ENCODE measurements at places on chromosomes 7 and 10.

DNA sequence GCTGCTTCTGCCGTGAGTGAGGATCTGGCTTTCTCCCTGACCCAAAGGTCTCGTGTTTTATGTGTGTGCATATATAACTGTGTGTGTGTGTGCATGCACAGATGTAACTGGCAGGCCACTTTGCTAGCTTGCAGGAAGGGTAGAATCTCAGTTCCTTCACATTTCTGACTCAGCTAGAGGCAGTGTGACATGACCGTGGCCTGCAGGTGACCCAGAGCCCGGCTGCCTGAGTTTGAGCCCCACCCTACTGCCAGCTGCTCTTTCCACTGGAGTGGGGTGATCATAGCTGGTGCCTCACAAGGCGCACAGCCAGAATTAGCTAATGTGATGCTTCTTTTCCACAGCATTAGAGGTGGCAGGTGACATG is 9.3 kb upstream of the MYL7 start:
- DNase-seq: peak; percentile 96

DNA sequence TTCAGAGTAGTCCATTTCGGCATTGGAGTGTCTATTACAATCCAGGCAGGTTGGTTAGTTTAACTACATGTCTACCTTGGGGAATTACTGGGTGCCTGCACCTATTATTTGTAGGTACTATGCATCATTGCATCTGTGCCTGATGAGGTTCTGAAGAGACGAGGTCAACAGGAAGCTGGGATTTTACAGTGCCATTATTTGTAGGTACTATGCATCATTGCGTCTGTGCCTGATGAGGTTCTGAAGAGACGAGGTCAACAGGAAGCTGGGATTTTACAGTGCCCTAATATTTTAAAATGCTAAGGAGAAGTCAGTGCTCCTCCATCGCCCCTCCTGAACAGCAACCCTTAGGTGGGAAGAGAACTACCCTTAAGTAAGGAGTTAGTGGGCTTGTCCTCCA is 41.7 kb downstream of the NPY start:
- no peak for DNase-seq

DNA sequence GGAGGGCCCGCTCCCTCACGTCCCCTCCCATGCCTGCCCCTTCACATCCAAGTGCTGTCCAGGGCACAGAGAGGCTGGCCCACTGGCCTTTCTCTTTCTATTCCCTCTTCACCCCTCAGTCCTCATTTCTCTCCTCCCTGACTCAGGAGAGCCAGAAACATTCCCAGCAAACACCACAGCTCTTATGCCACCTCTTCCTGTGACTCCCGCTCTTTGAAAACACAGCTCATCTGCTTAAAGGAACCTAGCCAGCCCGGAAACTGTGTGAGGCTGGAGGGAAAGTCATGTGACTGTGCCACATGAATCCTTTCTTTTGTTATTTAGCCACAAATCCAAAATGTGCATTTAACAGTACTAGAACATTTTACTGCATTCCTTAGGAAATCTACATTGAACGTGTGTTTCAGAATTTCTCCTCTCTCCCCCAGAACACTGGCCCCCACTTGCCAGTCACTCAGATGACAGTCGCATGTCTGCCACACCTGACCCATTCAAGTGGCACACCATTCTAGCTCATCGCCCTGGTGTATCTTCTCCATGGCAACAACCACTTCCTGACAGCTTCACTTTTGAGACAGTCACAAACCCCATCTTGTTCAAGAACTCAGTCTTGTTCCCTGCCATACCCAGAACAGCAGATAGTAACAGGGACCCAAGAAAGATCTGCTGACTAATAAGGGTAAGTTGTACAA is 42.8 kb downstream of the GRB10 start:
- DNase-seq: no peak

- no peak for DNase-seq
These were observed 14.5 kb upstream of the ZNF273 start for GRCh38 chr7:64888561-64888900.

GRCh38 chr10:85916994-85917573 is 449.5 kb downstream of the GRID1 start:
- DNase-seq: no peak

DNA sequence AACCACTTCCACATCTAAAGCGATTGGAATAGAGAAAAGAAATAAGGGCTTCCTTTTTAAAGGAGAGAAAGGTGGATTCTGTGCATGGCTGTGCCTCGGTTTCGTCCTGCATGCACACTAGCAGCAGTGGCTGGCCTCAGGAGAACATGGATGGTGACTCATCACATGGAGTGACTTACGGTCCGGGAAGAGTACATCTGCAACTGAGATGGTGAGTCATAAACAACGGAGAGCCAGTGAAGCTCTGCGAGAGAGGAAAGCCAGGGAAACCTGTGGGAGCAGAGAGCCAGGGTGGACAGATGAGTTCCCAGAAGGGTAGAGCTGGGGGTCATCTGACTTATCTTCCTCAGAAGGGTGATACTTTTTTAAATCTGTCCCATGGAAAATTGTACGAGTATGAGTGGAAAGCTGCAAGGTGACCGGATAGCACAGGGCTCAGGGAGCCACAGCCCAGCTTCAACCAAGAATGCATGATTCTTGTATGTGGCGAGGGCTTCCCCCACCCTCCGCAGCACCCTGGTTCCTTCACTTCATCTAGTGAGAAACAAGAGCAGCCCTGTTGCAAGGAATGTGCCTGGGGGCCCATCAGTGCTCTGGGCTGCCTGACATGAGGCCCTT is 259.1 kb downstream of the KLF6 start:
- no peak for DNase-seq

DNA sequence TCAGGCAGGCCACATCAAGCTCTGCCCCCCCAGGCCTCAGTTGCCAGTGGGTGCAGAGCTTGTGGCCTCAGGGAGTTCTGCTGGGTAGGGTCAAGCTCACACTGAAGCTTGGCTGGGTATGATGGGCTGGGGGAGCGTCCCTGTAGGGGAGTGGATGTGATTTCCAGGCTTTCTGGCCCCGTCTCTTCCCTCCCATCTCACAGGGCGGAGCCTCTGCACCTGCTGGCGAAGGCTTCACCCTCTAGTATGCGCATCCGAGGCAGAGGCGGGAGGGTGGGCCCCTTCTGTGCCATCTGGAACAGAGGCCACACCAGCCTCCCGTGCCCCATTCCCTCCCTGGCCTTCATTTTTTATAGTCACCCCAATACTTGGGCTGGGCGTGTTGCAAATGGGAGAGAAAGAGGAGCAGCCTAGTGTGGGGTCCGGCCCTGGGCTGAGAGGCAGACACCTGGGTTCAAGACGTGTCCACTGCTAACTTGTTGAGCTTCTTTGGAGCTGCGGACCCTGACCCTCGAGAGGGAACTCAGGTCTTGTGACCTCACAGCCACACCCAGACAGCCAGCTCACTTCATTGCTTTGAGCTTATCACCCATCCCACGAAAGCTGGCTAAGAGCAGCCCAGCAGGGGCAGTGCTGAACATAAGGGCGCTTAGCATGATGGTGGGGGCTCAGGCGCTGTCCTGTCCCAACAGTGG is 2.3 kb downstream of the AQP1 start:
- DNase-seq: no peak

GRCh38 chr7:139782932-139783331 is 5.1 kb upstream of the HIPK2 start:
- no peak for DNase-seq

DNA sequence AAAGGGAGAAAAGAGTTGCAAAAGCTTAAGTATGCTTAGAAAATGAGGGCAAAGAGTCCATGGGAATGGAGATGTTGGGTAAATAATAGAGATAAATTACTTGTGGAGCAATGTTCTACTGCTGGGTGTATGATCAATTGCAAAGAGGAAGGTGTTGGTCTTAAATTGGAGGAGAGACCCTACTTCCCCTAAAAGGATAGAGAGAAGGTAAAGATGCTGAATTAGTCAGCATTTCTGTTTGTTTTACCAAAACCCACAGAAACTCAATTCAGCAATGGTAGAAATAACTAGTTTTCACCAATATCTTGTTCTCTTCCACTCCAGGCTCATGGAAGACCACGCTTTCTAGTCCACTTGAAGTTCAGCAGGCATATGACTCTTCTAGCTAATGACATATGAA is 32.1 kb downstream of the ASB4 start:
- DNase-seq: no peak

DNA sequence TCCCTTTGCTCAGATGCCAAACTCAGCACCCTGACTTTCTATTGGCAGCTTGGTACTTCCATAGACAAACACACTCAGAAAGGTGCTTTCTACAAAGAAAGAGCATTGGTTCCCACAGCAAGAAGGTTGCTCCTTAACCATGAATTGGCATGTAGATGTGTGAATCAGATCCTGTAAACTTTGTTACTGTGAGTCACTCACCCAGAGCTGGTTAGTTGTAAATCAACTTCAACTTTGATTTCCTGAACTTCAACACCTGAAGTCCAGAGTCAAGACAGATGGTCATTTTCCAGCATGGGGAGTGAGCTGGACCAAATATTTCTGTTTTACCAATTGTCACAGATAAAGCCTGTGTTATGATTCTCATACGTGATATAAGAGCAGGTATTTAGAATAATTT is 797.2 kb downstream of the TNS3 start:
- DNase-seq: no peak

DNA sequence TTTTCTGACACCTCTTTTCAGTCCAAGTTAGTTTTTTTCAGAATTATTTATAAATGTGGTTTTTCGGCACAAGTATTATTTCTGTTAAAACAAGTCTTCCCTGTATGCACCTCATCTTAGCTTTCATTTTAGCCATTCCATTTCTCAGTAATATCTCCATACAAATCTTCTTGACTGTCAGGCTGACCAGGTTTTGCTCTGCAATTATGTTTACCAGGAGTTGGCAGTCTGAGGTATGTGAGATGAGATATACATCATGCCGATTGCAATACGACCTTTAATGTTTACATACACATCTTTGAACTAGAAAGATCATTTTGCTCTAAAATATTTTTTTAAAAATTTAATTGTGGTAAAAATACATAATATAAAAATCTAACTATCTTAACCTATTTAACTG is 209.8 kb downstream of the GPR158 start:
- no peak for DNase-seq

DNA sequence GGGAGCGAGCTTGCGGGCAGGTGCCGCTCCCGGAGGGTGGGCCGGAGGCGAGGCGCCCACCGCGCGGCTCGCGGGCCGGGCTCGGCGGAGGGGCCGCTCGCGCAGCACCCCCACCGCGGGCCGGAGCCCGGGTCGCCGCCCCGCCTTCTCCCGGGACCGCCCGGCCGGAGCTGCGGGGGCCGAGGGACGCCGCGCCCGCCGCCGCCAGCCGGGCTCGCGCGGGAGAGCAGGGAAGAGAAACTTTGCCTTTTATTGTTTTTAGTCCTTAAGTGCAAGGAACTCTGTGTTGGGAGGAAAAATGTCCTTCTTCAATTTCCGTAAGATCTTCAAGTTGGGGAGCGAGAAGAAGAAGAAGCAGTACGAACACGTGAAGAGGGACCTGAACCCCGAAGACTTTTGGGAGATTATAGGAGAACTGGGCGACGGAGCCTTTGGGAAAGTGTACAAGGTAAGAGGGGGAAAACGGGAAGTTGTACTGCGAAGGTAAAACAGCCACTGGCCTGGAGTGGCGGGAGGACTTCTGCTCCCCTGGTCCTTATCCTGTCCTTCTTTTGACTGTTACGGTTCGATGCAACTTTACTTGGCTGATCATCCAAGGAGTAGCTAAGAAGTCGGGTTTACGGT is 620 bp downstream of the SLK start:
- peak; percentile 18 for DNase-seq

DNA sequence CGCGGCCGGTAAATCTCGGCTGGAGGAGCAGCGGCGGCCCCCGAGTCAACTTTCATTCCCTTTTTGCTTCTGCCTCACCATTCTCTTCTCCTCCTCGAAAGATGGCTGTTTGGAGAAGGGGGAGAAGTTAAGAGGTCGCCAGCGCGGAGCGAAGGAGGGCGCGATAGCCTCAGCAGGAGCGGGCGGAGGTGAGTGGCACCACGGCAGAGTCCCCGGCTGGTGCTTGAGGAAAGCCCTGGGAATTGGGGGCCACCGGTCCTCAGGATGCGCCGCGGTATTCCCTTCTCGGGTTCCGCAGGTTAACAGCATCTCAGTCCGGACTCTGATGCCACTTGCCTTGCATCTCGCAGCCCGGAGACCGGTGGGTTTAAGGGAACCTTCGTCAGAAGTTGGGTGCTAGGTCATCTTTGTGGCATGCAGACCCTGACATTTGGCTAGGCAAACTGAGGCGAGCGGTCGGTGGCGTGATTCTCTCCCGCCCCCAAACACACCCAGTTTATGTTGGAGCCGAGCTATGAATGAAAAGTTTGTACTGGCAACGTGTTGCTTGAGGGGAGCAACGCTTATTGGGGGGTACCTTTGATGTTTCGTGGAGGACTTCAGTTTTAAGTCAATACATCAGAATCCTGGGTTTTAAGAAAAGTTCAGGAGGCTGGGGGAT is 59.5 kb upstream of the PRPS1L1 start:
- DNase-seq: no peak

DNA sequence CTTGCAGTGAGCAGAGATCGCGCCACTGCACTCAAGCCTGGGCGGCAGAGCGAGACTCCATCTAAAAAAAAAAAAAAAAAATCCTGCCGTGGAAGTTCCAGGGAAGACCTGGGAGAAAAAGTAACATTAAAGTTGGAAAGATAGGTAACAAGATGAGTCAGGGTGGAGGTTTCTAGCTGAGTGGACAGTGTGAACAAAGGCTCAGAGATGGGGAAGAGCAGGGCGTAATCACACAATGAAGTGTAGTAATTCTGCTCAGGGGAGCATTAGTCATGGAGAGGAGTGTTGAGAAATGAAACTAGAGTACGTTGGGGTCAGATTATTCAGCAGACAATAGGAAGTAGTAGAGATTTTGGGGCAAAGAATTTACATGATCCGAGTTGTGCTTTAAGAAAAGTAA is 21.6 kb upstream of the WASL start:
- no peak for DNase-seq

DNA sequence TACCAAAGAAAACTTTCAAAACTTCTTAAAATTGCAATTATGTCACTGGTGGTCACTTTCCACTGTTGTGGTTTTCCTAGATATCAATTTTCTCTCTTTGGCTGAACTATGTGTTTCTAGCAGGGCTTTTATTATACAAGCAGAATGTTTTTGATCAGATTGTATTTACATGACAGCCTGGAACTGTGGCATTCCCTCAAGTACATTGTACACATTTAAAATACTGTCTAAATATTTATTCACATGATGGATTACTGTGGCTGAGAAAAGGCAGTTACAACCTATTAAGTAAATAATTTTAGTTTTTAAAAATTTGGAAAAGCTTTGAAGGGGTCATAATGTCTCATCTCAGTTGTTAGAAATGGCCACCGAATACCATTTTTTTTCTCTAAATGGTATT is 231.9 kb upstream of the PPP1R3A start:
- DNase-seq: no peak

GRCh38 chr7:38300175-38300574 is 26.7 kb upstream of the TARP start:
- DNase-seq: no peak
